Esophagus muscularis mucosa (tissue), 4 donors: ENCODE measurements at places on chromosomes 4 and X.
A peak's percentile ranks its signal among the peaks of the same experiment; 100 is the strongest.

DNA sequence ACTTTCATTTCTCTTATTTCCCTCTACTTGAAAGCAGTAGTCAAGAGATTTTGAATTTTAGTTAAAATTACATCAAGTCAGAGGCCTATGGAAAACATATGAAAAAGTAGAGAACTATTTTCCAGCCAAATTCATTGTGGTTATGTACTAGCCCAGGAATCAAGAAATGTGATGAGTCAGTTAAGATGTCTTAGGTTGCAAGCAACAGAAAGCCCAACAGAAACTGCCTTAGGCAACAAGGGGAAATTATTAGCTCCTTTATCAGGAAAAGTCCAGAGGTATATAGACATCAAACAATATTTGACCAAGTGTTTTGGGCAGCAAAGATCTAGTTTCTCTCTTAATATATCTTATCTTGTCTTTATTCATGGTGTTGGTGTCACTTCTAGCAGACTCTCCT, 37.8 kb upstream of the FRMD7 start:
- no peak for DNase-seq

- DNase-seq = no peak
These were observed 19.3 kb downstream of the DCTD start for GRCh38 chr4:182897601-182898478.

- no peak for DNase-seq
These were observed 205.7 kb downstream of the CHIC2 start for GRCh38 chr4:53858744-53859143.

- DNase-seq = no peak
These were observed 1.0 kb upstream of the PIN4 start for GRCh38 chrX:72180539-72180938.

DNA sequence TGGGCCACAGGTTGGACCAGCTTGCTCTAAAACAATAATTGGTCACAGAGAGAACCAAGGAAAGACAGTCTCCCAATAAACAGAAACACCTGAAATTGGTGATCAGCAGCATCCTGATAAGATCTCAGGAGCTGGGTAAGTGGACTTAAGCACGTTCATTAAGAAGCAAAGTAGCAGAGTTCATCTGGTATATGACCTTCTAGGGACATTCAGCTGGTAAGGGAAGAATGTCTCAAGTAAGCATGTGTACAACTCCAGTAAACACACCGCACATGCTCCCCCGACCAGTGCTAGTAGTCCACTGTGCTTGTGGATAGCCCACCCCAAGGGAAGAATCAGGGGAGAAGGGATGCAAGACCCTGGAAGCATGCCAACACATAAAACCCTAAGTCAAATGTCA, 216.9 kb downstream of the EPHA5 start:
- DNase-seq = no peak

GRCh38 chrX:102859550-102859871, 77.6 kb upstream of the RAB40AL start:
- no peak for DNase-seq

- no peak for DNase-seq
These were observed 265.1 kb downstream of the SLC39A8 start for GRCh38 chr4:102080184-102080583.

DNA sequence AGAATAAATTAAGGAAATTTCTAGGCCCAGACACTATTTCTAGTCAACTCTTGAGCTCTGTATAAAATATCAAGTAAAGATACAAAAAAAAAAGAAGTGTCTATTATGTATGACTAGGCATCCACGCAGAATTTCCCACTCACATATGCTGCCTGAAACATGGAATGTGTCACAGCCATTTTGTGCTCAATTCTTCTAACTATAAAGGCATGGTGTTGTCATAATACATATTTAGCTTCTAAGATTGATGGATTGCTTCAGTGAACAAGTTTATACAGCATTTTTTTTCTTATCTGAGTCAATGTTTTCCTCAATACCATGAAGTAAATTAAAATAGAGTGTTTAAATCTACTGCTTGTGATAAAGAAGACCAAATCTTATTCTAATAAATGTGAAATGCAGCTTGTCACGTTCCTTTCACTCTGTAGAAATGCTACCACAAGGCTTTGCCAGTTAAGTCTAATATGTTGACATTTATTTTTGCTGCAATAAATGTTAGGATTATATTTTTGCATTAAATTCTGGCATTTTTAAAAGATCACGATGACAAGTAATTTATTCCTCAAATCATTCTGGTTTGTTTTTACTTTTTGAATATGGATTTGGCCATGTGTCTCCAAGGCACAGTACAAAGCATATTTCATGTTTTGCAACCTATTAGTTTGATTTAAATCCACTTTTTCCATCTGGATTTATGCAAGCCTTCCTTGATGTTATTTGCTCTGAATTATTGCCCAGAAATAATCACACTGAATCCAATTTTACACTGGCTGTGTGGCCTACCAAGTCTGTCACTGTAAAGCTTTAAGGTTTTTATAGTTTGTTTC, 1829.0 kb upstream of the PCDH7 start:
- no peak for DNase-seq

DNA sequence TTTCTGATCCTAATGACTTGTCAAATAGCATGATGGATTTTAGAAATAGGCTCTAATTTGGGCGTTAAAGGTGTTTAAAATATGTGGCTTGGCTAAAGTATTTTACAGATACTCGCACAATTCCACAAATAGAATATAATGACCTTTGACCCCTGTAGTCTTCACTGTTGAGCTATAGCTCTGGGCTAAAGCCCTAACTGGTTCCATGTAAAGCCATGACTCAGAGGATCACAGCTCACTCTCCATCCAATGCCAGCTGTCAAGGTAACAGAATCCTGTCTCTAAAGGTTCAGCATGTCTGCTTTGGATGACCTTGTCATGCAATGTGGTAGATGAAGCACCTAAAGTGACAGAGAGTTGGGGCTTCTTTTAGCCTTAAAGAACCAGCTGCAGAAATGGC, 42.5 kb downstream of the TLR10 start:
- DNase-seq = no peak

GRCh38 chrX:155221351-155221750, 5.1 kb downstream of the VBP1 start:
- DNase-seq = no peak

DNA sequence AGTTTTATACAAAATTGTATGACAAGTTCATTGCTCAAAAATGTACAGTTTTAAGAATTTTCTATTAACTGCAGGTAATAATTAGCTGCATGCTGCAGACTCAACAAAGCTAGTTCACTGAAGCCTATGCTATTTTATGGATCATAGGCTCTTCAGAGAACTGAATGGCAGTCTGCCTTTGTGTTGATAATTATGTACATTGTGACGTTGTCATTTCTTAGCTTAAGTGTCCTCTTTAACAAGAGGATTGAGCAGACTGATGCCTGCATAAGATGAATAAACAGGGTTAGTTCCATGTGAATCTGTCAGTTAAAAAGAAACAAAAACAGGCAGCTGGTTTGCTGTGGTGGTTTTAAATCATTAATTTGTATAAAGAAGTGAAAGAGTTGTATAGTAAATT, 131.0 kb downstream of the TET2 start:
- DNase-seq = no peak

DNA sequence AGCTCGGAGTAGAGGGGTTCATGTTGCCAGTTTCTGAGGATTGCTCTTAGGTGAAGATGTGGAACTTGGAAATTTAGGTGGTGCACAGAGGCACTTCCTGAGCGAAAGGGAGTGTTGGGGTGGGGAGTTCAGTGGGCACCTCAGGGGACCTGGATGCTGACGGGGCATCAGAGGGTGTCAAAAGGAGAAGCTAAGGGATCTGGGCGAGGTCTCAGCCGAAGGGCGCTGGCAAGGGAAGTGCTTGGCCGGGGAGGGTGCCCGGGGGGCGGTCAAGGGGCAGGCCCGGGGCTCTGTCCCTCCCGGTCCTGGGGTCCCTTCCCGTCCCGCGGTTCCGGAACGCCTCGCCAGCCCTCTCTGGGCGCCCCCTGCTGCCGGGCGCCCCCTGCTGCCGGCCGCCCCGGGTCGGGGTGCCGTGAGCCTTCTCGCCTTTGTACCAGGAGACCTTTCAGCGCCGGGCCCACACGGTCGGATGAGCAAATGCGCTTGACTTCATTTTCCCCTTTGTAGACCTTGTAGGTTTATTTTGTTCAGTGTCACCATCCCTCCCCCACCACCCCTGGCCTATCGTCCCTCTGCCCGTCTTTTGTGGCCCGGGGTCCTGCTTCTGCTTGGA, 3.0 kb upstream of the PHOX2B start:
- DNase-seq = peak; percentile 77

DNA sequence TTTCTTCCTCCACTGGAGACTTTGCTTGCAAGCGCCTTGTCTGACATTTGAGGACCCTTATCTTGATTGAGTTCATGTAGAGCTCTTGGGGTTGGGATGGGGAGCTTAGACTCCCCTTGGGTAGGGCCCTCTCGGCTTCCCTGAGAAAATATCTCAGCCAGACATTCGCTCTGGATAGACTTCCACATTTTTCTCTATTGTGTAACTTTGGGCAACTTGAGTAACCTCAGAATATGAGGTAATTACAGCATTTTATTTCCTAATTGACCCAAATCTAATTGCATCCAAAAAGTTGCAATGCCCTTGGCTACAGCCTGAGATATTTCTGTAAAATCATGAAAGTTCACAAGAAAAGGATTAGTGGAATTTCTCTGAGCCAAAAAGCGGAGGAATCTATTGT, 102.8 kb upstream of the MXRA5 start:
- no peak for DNase-seq

DNA sequence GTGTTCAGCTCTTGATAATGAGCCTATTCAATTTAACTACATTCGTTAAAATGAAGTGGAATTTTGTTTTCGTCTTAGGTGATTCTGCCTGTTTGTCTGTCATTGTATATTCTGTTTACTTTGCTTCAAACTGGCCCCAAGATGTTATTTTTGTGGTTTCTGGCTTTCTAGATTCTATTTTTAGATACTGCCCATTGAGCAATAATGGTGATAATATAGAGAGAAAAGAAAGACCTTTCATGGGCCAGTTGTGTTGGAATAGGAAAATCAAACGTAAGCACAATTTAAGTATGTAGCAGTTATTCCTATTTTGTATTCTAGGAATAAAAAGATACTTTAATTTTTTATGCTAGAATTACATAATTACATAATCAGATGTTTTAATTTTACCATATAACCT, 4.0 kb downstream of the CDKN2AIP start:
- no peak for DNase-seq

- no peak for DNase-seq
These were observed 91.6 kb downstream of the AREG start for GRCh38 chr4:74536557-74536956.

- DNase-seq = no peak
These were observed 137.3 kb upstream of the FTHL17 start for GRCh38 chrX:31209005-31209628.

DNA sequence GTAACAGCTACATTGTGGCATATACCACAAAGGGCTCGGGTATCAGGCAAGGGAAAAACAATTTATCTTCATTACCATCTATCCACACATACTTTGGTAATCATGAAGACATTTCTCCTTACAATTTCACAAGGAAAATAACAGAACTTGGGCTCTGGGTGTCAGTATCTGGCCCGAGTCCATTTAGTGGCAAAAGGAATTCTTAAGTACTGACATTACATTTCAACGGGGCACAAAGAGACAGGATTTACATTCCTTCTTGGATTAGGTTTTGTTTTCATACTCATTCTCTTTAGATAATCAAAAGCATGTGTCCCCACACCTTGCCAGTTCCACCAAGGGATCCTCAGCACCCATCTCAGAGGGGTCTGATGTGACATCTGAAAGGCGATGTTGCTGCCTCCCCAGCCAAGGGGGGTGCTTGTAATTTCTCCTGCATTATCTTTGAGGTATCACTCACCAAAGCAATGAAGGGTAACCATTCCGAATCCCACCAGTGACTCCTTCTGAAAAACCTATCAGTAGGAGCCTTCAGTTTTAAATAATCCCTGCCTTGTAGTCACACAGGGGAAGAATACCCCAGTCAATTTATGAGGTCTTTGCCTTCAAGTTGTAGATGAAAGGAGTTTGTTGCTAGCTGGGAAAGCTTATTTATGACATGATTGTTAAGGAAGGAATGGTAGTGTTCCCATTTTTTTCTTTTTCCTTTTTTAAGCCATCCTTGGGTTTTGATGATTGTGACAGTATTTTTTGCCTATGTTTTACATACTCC, 118.6 kb downstream of the PALLD start:
- DNase-seq = no peak

GRCh38 chrX:41449615-41450014, 2.5 kb downstream of the NYX start:
- no peak for DNase-seq

- no peak for DNase-seq
These were observed 251.1 kb downstream of the DCLK2 start for GRCh38 chr4:150329373-150329772.

GRCh38 chrX:10120331-10120730, 36.4 kb upstream of the CLCN4 start:
- DNase-seq = no peak

GRCh38 chrX:148620023-148620422, 119.6 kb downstream of the AFF2 start:
- DNase-seq = no peak

- no peak for DNase-seq
These were observed 17.8 kb upstream of the CXCL3 start for GRCh38 chr4:74056114-74056857.

DNA sequence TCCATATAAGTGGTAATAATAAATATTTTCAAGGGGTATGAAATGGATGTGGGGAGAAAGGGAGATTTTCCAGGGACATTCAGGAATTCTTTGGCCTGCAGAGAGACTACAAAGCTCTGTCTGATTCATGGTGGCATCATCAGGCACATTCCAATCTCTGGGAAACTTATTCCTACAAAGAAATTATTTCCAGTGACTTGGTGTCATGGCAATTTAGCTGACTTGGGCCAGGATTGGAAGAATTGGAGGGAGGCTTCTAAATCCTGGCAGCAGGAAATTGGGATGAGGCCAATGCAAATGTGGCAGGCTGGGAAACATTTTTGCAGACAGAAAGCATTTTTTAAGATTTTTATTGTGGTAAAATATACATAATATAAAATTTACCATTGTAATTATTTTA, 204.6 kb downstream of the RTL9 start:
- no peak for DNase-seq

- DNase-seq = no peak
These were observed 66.0 kb upstream of the PHOX2B start for GRCh38 chr4:41814565-41814964.

- DNase-seq = no peak
These were observed 67.7 kb upstream of the PGRMC2 start for GRCh38 chr4:128355305-128355704.

- no peak for DNase-seq
These were observed 126.3 kb upstream of the KLF3 start for GRCh38 chr4:38537666-38538065.

- no peak for DNase-seq
These were observed 1.6 kb downstream of the ANKRD50 start for GRCh38 chr4:124710911-124711310.

DNA sequence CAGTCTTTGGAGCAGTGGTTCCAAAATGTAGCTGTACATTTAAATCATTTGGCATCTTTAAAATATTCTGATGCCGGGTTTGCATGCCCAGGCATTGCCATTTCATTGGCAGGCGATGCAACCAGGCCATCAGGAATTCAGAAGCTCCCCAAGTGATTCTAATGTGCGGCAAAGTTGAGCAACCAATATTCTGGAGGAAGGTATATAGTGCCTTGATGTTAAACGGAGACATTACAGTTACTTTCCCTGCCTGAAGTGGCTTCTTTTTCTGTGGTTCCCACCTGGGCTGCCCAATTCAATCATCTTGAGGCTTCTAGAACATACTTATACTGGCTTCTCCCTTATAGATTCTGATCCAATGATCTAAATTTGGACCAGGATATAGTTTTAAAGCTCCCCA, 68.7 kb upstream of the PGM2 start:
- no peak for DNase-seq
